Pancreas (tissue), 10 donors: ENCODE measurements at places on chromosomes 4 and X. TPM values are rescaled to one million over a fixed set of nuclear protein-coding genes. Genes with fewer than 3 reads are reported as not detected.
A peak's percentile ranks its signal among the peaks of the same experiment; 100 is the strongest.

- no peak for DNase-seq
Measured at GRCh38 chrX:106484233-106484632, 127.5 kb upstream of the RADX start.

DNA sequence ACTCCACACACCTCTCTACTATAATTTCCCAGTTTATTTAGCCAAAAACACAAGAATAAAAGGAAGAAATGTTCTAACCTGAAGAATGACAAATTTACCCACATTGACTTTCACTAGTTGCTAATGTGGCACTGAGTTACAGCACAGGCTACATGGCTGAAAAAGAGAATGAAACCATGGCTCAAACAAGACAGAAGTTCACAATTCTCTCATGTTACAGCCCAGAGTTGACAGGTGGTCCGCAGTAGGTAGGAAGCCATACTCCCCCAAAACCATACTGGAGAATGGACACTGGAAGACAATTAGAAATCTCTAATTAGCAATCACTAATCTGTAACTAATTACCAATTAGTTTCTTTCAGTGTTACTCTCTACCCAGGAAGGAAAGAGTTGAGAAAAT lies 170.8 kb downstream of the ADGRA3 start:
- no peak for DNase-seq

- no peak for DNase-seq
Measured at GRCh38 chr4:38804654-38805295, at the start of gene TLR1. TSS of gene TLR1 (minus strand) at chr4:38804791. CDS start at chr4:38798831, 5,960 bp downstream.

DNA sequence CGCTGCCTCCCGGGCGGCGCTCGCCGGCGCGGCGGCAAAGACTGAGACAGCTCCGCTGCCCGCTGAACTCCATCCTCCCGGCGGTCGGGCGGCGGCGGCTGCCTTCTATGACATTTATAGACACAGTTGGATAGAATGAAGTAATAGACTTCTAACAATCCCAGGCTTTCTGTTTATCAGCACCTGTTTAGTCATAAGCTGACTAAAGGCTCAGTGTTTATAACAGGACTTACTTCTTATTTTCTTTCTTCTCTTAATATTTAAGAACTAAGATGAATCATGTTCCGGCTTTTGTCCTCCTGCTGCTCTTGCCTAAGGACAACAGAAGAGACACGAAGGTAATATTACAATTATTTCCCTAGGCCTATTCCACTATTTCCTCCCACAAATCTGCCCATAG lies 3.9 kb downstream of the ARL13A start:
- DNase-seq, result no peak

DNA sequence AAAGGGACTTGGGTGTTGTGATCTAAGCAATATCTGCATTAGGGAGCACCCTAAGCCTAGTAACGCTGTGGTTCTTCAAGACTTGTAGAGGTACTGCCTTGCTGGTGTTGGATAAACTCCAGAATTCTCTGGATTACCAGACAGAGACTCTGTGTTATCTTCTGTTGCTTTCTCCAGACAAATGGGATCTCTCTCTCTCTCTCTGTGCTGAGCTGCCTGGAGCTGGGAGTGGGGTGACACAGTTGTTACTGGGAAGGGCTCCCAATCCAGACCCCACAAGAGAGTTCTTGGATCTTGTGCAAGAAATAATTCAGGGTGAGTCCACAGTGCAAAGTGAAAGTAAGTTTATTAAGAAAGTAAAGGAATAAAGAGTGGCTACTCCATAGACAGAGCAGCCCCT lies 48.8 kb downstream of the MCUB start:
- DNase-seq, result no peak

DNA sequence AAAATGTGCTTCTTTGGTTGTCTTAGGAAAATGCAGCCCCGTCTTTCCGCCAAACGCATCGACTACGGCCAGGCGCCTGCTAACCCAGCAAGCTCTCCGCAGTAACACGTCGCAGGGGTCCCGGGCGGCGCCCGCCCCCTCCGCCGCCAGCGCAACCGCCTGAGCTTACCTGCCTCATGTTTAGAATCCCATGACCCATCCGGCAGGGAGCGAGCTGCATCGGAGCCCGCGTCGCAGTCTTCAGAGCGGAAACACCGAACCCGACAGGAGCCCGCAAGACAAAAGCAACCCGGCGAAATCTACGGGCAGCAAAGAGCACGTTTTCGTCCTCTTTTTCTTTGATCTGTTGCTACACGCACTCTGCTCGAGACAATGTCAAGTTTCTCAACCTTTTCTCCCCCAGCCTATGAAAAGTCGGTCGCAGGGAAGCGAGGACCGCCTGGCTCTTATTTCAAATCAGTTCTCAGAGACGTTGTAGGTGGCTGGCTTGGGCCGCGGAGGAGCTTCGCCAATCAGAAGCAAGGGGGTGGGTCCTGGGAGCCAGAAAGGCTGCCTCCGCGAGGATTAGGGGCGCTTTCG lies at the start of gene MID1:
Gene MID1 (minus strand): TSS at position 465 of the 579 bp plus-strand sequence. CDS start 53,038 bp downstream, outside the sequence.
- DNase-seq, result peak; percentile 49

- DNase-seq, result no peak
Measured at GRCh38 chrX:25002661-25003020, 13.1 kb downstream of the ARX start.

DNA sequence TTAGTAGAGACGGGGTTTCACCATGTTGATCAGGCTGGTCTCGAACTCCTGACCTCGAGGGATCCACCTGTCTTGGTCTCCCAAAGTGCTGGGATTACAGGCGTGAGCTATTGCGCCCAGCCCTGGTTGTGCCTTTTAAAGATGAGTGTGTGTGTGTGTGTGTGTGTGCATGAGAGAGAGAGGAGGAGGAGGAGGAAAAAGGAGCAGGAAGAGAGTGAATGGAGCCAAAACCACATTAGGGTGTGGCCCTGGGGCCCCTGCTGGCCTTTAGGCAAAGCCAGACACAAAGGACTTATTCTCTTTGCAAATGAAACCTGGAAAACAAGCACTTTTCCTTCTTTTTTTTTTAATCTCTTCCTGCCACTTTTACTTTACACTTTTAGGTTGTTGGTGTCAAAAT lies 48.2 kb upstream of the KLF3 start:
- DNase-seq, result no peak

CT83 gene
- total RNA-seq, result not detected

MAGEA4 gene
- total RNA-seq, result not detected

SPACA5 gene
- not detected for total RNA-seq

SPANXC gene
- total RNA-seq, result not detected
